Articular chondrocyte of knee joint (primary cell): ENCODE measurements at places on chromosomes 2 and 18. TPM values are rescaled to one million over a fixed set of nuclear protein-coding genes. Genes with fewer than 3 reads are reported as not detected.

PDE11A gene
- 0.13 and 0.22 TPM in 2 replicates for total RNA-seq

LCT gene
- total RNA-seq: 0.22 and 0.26 TPM in 2 replicates

NEUROD1 gene
- total RNA-seq: not detected in 2 replicates

FBXO15 gene
- total RNA-seq: 0.26 and 0.86 TPM in 2 replicates

LANCL1 gene
- 61.4 and 71.9 TPM in 2 replicates for total RNA-seq

ACMSD gene
- not detected in 2 replicates for total RNA-seq

SERPINB4 gene
- not detected in 2 replicates for total RNA-seq

SULT1C4 gene
- total RNA-seq: 0.26 and 0.32 TPM in 2 replicates

RGPD3 gene
- 0.65 and 1.2 TPM in 2 replicates for total RNA-seq

CPO gene
- total RNA-seq: 0.32 TPM in 1 of 2 replicates, not detected in the other

OSBPL6 gene
- total RNA-seq: 3.7 and 5.4 TPM in 2 replicates

NAT8 gene
- not detected in 2 replicates for total RNA-seq

SERPINB12 gene
- total RNA-seq: not detected in 2 replicates

DPP10 gene
- not detected in 2 replicates for total RNA-seq

SP110 gene
- 22.2 and 26.1 TPM in 2 replicates for total RNA-seq

WNT10A gene
- total RNA-seq: not detected in 2 replicates

NXPH2 gene
- total RNA-seq: 0.13 TPM in 1 of 2 replicates, not detected in the other

RNF125 gene
- total RNA-seq: 0.39 and 0.76 TPM in 2 replicates

SLC25A52 gene
- 0.11 TPM in 1 of 2 replicates, not detected in the other for total RNA-seq

PFN4 gene
- total RNA-seq: 0.52 and 0.65 TPM in 2 replicates

TCF4 gene
- total RNA-seq: 116 and 136 TPM in 2 replicates

FAM110C gene
- total RNA-seq: 0.11 TPM in 1 of 2 replicates, not detected in the other

MXD1 gene
- 7.7 and 9.3 TPM in 2 replicates for total RNA-seq

TPGS2 gene
- 181 and 208 TPM in 2 replicates for total RNA-seq

GAREM2 gene
- total RNA-seq: 2.7 TPM in 2 replicates

POMC gene
- 0.86 and 1.0 TPM in 2 replicates for total RNA-seq

AKAIN1 gene
- not detected in 2 replicates for total RNA-seq

GPR39 gene
- total RNA-seq: 1.3 and 4.9 TPM in 2 replicates

PPP1R1C gene
- 2.2 and 3.8 TPM in 2 replicates for total RNA-seq

GNLY gene
- total RNA-seq: not detected in 2 replicates

DYNAP gene
- total RNA-seq: not detected in 2 replicates

OSR1 gene
- 45.6 and 50.9 TPM in 2 replicates for total RNA-seq

MTLN gene
- 23.1 and 43.2 TPM in 2 replicates for total RNA-seq

DHX57 gene
- 23.7 and 26.8 TPM in 2 replicates for total RNA-seq

ZNF804A gene
- total RNA-seq: 0.11 TPM in 1 of 2 replicates, not detected in the other

IL1F10 gene
- not detected in 2 replicates for total RNA-seq
